ENCODE measurements at places on chromosomes 16 and 17. TPM values are rescaled to one million over a fixed set of nuclear protein-coding genes. Genes with fewer than 3 reads are reported as not detected.

DNA sequence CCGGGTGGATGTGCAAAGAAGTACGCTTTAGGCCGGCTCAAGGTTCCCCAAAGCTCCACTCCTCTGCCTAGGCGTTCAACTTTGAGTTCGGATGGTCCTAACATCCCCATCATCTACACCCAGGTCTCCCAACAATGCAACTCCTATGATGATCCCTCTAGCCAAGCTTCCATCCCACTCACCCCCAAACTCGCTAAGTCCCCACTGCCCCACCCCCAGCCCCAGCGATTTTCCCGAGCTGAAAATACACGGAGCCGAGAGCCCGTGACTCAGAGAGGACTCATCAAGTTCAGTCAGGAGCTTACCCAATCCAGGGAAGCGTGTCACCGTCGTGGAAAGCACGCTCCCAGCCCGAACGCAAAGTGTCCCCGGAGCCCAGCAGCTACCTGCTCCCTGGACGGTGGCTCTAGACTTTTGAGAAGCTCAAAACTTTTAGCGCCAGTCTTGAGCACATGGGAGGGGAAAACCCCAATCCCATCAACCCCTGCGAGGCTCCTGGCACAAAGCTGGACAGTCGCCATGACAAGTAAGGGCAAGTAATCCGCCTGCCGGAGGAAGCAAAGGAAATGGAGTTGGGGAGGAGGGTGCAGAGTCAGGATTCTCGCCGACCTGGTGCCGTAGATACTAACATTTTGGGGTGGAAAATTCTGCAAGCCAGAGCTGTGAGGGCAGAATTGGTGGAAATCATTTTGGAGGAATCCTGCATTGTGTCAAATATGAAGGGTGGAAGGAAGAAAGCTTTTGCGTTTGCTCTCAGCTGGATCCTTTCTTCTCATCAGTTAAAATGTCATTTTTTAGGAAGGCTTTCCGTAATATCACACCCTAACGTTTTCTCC is at the start of gene TP53:
Gene TP53, minus strand, starts transcription at position 419 of the 836 bp plus-strand sequence. CDS start 10,896 bp downstream, outside the sequence.
- DNase-seq, result peak; percentile 87

- no peak for DNase-seq
Measured at GRCh38 chr17:3990386-3991127, 26.3 kb upstream of the ATP2A3 start.

GRCh38 chr17:6666077-6666521 is 14.5 kb downstream of the C17orf100 start:
- peak; percentile 53 for DNase-seq

The NTN1 gene
- polyA plus RNA-seq, result 10.7 TPM

GRCh38 chr17:68294196-68294555 is 2.9 kb downstream of the ARSG start:
- DNase-seq, result no peak

GRCh38 chr17:39069114-39069756 is 82.2 kb downstream of the PLXDC1 start:
- DNase-seq, result no peak

GRCh38 chr17:63694229-63694949 is 5.5 kb downstream of the LIMD2 start:
- no peak for DNase-seq
